Left ventricle myocardium inferior (tissue), 1 donor: ENCODE measurements at places on chromosomes 1 and 21.

GRCh38 chr1:217027403-217028080, 304.3 kb upstream of the ESRRG start:
- no peak for DNase-seq

DNA sequence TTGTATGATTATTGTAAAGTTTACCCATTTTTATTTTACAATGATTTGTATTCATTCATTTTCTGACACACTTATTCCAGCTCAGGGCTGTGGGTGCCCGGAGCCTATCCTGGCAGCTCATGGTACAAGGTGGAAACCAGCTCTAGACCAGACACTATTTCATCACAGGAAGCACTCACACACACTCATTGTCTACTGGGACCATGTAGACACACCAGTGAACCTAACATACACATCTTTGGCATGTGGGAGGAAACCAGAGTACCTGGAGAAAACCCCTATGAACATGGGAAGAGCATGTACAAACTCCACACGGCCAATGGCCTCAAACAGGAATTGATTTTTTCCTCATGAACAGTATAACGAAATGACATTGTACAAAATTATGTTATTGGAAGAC, 2.4 kb downstream of the DTL start:
- DNase-seq: no peak

DNA sequence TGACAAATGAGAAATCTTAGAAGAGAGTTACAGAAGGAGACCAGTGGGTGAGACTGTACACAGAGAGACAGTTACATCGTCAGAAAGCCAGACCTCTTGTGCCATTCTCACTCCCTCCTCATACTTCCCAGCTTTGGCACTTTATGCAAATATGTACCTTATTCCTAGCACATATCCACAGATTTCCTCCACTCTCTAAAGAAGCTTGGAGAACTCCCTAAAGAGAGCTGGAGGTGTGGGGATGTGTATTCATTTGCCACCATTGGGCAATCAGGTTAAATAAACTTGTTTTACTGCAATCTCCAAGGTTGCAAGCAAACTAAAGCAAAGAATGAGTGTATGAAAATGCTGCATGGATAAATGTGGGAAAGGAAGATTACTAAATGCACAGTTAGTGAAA, 380.9 kb upstream of the PRMT6 start:
- no peak for DNase-seq

- DNase-seq: peak; percentile 21
Observed at GRCh38 chr1:165144757-165145397, 211.6 kb downstream of the LMX1A start.

GRCh38 chr1:116330342-116330652, 42.7 kb upstream of the ATP1A1 start:
- no peak for DNase-seq

- no peak for DNase-seq
Observed at GRCh38 chr1:176017722-176018121, 189.4 kb downstream of the COP1 start.

GRCh38 chr1:68015971-68016370, 34.5 kb downstream of the DIRAS3 start:
- DNase-seq: no peak

DNA sequence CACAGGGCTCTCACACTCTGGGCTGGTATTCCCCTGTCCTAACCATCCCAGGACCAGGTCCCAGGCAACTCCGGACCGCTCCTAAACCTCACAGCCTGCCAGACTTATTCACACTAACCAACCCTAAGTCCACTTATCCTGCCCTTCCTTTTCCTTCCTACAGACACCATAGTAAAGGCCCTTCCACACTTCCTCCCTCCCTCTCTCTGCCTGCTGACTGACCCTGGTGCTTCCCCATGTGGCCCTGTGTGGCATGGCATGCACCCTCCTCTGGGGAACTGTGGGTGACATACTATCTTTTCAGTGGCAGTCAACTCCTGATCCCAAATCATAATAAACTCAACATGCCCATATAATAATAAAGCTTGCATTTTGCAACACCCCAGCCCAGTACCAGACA, 155.1 kb upstream of the DNAH14 start:
- no peak for DNase-seq

- no peak for DNase-seq
Observed at GRCh38 chr1:203126866-203127665, 460 bp upstream of the ADORA1 start.

DNA sequence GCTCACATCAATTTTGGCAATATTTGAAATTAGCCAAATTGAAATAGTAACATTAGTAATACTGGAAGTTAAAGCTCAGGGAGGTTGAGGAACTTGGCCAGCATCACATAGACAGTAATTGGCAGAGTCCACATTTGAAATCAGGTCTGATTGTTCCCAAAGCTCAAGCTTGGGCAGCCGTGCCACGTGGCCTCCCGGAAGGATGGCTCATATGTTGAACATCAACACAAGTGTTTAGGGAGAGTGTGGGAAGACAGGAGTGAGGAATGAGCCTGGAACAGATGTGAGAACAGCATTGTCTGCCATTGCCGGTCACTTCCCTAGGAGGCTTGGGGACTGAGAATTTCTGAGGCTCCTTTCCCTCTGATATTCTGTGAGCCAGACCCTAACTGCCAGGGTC, 40.2 kb upstream of the RBM15 start:
- no peak for DNase-seq

- peak; percentile 87 for DNase-seq
Observed at GRCh38 chr1:1430114-1430982, 5.1 kb upstream of the VWA1 start.

GRCh38 chr1:167094690-167095089, 815 bp downstream of the STYXL2 start:
- DNase-seq: no peak

- peak; percentile 72 for DNase-seq
Observed at GRCh38 chr1:31216016-31216415, 23.7 kb downstream of the NKAIN1 start.

DNA sequence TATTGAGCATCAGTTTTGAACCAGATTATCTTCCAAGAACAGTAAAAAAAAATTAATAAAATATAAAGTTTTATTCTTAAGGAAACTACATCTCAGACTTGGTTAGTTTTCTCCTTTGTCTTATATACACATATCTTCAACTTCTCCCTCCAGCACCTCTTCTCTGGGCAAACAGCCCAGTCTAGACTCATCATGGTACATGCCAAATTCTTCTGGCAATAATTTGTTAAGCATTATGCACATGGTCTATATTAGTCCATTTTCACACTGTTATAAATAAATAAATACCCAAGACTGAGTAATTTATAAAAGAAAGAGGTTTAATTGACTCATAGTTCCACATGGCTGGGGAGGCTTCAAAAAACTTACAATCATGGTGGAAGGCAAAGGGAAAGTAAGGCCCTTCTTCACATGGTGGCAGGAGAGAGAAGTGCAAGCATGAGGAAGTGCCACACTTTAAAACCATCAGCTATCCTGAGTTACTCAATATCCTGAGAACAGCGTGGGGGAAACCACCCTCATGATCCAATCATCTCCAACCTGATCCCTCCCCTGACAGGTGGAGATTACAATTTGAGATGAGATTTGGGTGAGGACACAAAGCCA, 108.7 kb upstream of the RNPC3 start:
- DNase-seq: no peak

DNA sequence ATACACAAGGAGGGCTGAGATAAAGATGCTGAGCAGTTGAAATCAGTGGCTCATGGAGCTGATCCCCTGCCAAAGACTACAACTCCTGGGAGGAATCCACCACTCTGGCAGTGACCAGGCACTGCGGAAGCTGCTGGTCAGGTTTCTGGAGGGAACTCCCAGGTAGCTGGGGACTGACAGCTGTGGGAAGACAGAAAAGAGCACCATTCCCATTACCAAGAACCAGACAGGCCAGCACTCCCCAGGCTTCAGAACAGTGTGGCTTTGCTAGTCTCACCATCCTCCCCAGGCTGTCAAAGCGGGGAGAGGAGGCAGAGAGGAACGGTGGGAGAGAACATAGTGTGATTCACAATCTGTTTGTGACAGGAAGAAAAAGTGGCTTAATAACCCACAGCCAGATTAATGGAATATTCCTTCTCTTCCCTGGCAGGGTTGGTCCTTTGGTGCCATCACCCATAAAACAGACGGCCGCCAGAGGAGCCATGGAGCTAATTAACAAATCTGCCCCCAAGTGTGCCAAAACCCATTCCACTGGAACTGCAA, 92.1 kb downstream of the MAB21L3 start:
- DNase-seq: no peak

DNA sequence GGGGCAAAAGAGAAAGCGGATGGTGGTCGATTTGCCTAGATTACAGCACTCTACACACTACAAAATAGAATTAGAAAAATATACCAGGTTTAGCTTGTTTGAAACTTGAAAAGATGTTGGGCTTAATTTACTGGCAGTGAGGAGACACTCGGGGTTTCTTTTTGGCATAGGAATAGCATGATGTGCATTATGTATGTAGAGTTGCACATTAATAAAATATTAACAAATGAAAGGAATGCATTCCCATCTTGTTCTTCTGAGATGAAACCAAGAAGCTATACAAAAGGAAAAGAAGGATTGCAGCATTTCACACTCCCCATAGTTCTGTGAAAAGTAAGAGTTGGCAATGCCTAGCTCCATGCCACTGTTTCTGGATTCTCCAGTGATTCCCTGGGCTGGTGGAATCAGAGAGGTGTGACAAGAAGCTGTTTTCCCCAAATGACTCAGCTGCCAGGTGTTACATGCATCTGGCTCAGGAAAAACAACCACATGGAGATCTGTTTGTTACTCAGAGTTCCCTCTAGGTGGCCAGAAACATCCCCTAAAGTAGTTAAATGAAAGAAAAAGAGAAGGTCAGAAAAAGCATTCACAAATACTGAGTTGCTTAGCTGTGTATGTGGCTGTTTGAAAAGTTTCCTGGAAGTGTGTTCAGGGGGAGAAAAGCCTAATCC, 115.6 kb downstream of the UCK2 start:
- DNase-seq: no peak

GRCh38 chr1:183699616-183700160, 46.6 kb upstream of the APOBEC4 start:
- DNase-seq: no peak

DNA sequence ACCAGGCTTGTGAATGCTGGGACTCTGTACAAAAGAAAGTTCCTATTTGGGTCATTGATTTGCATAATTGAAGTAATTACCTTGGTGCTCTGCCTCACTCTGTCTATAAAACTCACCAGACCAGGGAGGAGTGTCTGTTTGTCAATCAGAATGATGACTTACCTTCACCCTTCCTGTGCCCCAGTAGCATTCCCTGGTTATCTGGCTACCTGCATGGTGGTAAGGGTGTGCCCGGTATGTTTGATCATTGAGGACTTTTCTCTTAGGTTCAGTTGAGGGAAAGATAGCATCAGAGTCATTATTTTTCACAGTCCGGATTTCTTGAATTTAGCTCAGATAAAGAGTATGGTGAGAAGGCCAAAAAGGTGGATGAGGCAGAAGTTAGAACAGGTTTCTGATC, 190.0 kb downstream of the BRINP2 start:
- DNase-seq: no peak

DNA sequence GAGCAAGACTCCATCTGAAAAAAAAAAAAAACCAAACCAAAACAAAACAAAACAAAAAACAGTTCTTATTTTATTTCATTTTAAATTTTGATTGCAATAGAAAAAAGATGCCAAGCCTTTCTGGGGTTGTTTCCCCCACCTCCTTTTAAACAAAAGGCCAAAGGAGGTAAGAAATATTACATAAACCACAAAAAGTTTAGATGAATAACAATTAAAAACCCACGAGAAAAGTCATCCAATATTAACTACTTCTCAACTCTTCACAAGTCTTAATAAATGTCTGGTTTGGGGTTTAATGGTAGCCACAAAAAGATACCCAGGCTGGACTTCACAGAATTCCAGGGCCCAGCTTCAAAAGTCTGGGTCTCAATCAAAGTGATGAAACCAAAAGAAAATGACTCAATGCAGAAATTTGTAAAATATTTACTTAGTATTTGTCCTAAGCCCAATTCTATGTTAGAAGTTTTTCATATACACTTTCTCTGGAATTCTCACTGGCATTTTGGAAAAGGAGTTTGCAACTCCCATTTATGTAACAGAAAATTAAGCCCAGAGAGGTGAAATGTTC, 47.0 kb upstream of the SDC3 start:
- DNase-seq: no peak

DNA sequence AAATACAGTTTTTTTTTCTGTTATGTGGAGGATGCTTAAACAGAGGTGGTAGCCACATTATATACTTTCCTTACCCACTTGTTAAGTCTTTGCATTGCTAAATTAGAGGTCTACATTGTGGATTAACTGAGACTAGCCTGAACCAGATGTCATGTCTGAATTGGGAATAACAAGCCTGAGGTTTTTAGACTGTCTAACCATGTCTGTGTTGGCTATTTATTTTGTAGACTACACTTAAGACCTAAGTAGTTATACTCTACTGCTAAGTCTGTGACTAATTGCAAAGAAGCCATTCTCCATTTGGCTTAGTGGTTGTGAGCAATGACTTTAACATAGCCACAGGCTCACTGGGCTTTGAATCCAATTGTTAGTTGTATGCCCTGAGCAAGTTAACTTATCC, 45.4 kb downstream of the CDC14A start:
- no peak for DNase-seq

DNA sequence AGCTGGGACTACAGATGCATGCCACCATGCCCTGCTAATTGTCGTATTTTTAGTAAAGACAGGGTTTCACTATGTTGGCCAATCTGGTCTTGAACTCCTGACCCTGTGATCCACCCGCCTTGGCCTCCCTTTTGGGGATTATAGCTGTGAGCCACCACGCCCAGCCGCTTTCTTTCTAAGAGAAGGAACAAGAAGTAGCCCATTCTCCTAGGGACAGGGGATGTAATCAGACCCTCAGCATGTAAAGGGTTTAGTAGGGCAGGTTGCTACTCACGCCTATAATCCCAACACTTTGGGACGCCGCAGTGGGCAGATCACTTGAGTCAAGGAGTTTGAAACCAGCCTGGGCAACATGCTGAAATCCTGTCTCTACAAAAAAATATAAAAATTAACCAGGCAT, 189.7 kb downstream of the TOMM20 start:
- DNase-seq: no peak

DNA sequence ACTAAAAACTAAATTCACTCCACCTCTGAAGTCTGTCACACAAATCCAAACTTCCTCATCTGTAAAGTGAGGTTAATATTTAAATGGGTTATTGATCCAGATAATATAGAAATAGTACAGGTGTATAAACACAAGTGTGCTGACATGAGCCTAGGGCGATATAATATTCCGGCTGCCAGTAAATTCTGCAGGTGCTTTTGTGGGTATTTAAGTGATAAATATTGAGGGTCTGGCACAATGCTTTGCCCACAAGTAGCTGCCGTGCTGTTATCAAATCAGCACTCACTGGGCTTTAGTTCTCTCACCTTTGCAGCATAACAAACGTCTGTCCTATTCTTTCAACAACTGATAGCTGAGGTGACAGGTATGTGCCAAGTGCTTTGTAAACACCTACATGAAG, 7.6 kb downstream of the PABPC4 start:
- no peak for DNase-seq

GRCh38 chr1:8671306-8671917, 146.0 kb downstream of the RERE start:
- DNase-seq: no peak

DNA sequence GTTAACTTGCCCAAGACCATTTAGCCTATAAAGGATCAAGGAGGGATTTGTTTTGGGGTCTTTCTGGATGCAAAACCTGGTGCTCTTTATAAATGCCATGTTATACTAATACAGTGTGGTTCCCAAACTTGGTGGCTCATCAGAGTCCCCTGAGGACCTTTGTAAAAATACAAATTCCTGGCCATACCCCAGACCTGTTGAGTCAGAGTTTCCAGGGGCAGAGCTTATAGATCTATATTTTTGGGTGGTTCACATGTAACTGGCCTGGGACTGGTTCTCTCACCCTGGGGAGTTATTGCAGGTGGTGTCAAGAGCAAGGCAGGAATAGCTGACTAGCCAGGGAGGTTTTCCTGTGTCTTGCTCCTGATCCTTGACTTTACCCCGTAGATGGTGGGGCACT, 136.9 kb upstream of the HNRNPU start:
- DNase-seq: no peak
